ENCODE measurements at places on chromosomes 7 and 10.

DNA sequence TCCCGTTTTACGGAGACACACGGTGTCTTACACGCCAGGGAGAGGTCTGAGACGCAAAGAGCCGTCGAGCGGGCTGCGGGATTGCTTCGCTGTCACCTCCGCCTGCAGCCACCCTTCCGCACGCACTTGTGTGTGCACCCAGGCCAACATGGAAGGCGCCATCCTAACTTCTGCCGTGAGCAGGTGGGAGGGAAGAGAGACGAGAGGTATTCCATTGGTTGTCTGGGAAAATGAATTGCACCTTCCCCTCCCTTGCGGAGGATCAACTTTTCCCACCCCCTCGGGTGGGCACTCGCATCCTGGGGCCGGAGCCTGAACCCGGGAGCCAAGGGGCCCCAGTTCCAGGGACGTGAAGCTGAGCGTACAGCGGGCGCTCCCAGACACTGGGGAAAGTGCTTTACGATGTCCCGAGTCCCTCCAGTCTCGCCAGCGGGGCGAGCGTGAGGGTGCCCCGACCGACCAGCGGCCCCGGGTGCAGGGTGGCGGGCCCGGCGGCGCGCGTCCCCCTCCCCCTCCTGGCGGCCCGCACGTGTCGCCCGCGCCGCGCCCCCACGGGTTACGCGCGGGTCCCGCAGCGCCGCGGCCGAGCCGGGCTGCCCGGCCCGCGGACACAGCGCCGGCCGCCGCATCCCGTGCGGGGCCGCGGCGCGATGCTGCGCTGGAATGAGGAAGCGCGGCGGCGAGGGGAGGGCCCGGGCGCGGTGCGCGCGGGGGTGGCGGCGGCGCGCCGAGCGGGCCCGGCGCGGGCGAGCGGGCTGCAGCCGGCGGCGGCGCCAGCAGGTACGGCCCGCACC, 984 bp upstream of the IKZF1 start:
- no peak for DNase-seq

GRCh38 chr10:4848356-4849041, 22.5 kb downstream of the AKR1E2 start:
- no peak for DNase-seq

GRCh38 chr7:158355456-158356065, 232.1 kb downstream of the PTPRN2 start:
- DNase-seq, result no peak

GRCh38 chr10:70923696-70924095, 35.3 kb upstream of the PCBD1 start:
- DNase-seq, result no peak

DNA sequence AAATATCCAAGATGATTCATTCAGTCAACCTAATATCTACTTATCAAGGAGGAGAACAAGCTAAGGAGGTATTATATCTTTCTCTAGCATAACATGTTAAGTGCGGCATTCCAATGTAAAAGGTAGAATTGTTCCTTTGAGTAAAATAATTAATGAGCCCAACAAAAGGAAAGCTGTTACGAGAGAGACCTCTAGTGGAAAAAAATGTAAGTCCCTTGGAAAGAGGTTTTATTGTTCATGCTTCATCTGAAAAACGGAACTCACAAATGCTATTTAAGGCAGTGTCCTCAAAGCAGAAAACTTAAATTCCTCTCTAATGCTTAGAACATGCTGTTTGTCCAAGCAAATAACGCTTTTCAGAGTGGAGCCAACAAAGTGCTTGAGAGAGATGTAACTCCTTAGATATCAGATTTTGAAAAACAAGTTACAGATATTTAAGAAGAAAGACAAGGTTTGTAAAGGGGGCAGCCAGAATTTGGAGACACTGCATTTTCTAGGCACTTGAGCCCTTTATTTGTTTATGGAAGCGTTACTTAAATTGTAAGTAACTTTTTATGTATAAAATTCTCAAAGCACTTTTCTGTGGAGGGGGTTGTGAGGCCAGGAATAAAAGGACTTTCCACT, 119.9 kb downstream of the TFEC start:
- no peak for DNase-seq

- no peak for DNase-seq
These were observed 39.5 kb downstream of the XRCC2 start for GRCh38 chr7:152636441-152636840.

- no peak for DNase-seq
These were observed 42.1 kb upstream of the MKLN1 start for GRCh38 chr7:131285556-131285955.

DNA sequence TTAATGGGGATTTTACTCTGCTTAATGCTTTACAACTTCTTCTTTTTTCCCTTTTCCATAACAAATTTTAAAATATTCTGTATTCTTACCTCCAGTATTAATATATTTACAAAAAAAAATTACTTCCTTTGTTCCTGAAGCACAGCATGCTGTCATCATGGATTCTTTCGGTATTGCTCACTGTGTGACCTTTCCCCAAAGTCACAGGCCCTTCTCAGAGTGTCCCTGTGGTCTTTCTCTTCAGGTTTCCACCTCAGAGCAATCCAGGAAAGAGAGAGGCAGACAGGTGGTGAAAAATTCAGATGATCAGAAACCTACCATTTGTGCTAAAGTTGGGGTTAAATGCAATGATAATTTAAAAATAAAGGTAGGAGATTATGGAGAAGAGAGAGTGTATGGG, 13.0 kb downstream of the AOAH start:
- DNase-seq, result no peak

- no peak for DNase-seq
These were observed 455.7 kb upstream of the PFKP start for GRCh38 chr10:2611603-2612002.

DNA sequence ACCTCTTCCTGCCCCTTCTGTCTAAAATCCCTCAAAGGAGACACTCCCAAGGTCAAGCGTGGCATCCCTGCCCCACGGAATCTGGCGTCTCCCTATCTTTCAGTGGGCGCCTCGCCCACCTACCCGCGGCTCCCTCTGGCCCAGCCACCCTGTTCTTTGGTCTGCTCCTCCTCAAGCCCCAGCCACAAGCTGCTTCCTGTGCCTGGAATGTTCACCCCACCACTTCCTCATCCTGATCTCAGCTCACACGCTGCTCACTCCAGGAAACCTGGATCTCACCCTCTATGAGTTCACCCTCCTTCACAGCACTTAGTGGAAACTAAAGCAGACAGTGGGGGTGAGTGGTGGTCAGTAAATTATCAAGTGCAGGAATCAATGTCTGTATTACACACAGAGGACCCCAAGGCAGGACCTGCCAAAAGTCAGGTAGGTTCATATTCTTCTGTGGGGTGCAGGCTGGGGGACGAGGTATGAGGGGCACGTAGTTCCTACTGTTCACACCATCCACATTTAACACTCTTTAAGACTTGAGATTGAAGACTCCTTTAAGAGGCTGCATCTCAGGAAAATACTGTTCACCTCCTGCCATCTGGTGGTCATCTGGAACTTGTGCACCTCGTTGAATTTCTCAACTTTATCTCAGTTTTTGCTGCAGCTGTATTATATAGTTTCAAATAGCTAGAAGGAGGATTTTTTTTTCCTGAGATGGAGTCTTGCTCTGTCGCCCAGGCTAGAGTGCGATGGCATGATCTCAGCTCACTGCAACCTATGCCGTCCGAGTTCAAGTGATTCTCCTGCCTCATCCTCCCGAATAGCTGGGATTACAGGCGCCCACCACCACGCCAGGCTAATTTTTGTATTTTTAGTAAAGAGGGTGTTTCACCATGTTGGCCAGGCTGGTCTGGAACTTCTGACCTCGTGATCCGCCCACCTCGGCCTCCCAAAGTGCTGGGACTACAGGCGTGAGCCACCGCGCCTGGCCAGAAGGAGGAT, 166.6 kb downstream of the ARHGAP21 start:
- DNase-seq, result no peak

GRCh38 chr7:141945356-141945755, 1.4 kb downstream of the CLEC5A start:
- no peak for DNase-seq

- no peak for DNase-seq
These were observed 78.0 kb downstream of the WDR37 start for GRCh38 chr10:1134156-1134555.

DNA sequence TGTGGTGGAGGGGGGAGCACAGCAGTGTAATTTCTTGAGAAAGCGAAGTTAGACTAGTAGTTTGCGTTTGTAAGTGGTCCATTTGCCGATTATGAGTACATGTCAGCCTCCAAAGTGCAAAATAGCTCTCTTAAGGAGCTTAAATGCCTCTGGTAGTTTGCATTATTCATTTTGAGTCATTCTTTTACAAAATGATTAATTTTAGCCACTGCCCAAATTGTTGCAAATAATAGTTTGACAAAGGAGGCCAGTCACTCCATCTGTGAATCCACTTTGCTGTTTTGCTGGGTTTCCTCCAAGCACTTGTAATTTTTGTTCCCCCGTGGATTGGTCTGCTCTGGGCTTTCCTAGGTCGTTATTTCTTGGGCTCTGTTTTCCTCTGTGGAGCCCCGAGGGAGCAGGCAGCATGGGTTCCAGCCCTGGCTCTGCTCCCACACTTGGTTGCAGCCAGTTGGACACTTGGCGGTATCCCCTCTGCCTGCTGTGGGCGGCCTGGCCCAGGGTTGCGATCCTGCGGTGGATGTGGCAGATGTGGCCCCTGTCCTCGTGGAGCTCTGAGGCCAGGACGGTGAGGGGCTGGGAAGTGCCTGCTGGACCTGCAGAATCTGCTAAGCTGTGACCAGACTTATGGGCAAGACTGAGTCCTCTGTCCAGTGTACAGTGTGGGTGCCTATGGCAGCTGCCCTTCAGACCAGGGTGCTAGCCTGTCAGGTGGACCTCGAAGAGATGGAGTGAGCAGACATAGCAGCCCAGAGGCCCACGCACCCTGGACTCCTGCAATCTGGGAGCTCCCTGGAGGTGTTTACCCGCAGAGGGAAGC, 129.1 kb upstream of the BTBD16 start:
- no peak for DNase-seq

GRCh38 chr7:101125989-101126650, 784 bp upstream of the SERPINE1 start:
- DNase-seq, result no peak

- no peak for DNase-seq
These were observed 34.9 kb downstream of the TAX1BP1 start for GRCh38 chr7:27774717-27775328.

DNA sequence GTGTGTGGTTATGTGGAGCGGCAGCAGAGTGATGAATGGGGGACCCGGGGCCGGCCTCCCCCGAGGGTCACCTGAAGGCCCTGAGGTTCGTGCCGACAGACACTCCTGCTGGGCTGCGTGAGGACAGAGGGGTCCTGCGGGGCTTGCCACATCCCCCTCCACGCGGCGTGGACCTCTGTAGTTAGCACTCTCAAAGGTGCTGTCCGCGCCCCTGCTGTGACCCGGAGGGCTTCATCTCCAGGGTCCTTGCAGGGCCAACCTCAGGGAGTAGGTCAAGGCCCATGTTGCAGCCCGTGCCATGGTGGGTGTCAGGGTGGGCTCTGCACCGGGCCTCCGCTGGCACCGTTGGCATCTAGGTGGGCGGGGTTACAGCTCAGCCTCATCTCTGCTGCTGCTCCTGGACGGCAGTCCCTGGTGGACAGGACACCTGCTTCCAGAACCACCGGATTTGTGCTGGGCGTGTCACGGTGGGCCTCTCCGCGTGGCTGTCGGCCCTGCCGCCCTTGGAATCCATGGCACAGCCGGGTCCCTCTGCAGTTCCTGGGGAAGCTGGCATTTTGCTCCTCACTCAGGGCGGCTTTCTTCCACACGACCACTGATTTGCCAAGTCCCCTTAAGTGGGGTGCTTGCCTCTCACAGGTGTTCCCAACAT, 19.8 kb upstream of the GET4 start:
- DNase-seq, result no peak

GRCh38 chr10:7006566-7006965, 404.3 kb downstream of the SFMBT2 start:
- DNase-seq, result no peak

DNA sequence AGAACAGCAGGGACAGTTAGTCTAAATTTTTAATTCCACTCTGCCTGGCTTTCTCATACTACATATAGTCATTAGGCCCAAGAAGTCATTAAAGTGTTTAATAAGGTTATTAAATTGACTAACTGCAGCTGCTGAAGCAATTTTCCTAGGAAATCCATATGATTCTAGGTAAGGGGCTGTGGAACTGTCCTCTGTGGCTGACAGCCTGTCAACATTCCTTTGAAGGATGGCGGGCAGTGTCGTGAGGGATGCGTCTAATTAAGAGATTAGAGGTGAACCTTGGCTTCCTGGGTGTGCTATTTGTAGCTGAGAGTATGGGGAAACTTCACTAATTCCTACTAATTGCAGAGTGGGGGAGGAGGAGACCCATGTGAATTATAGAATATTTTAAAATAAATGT, 64.6 kb downstream of the SNX10 start:
- no peak for DNase-seq

DNA sequence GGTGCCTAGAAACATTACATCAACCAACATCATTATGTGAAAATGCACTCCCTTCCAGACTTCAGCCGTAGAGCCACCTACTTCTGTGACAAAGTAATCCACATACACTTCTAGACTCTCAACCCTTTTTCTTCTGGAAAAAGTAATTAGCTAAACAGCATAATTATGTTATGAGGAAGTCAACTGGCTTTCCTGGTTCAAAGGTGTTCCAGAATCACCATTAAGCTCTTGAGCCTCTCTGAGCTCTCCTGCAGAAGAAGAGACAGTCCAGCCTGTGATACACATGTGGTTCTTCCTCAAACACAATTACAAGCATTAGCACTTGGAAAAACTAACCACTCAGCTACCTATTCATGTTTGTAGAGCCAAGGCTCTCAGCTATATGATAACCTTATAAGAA, 52.5 kb downstream of the TNS3 start:
- DNase-seq, result no peak

DNA sequence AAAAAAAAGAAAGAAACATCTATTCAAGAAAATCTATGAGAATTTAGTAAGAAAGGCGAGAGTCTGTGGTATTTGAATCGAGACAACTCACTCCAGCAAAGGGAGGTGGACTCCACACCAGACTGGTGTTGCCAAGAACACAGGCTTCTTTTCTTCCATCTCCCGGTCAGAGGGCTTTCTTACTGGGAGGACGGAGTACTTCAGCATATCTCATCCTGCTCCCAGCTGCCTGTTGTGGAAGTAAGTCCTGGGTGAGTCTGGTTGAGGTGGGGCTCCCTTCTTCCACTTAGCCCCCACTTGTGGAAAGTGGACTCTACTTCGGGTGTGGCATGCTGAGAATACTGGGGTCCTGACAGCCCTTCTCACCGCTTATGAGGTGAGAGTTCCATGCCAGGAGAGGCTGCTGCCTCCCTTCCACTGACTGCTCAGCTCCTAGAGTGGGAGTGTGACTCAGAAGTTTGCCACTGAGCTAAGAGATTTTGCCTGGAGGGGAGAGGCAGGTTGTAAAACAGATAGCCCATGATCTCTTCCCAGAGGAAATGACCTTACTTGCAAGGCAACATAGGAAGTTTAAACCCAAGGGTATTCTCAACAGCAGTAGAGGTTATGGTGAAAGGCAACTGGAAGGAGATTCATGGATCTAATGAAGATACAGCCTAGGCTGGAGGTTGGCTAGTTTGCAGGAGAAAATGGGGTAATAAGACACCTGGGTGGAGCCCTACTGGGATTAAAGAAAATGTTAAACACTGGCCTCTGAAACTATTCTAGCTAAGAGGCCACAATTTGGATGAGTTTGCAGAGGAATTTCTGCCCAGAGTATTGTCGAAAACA, 3.5 kb upstream of the NACAD start:
- no peak for DNase-seq

- no peak for DNase-seq
These were observed 283.5 kb downstream of the WDR11 start for GRCh38 chr10:121134711-121135110.
